Activated naive CD8-positive, alpha-beta T cell treated with anti-CD3 and anti-CD28 coated beads for 36 hours (primary cell): ENCODE measurements at places on chromosomes 3 and 15.

GRCh38 chr15:29534378-29534777 is 264.8 kb upstream of the NSMCE3 start:
- no peak overlapping the region for H3K27ac ChIP-seq
- peaks cover 4% of the 10 kb centered on the region for H3K27me3 ChIP-seq
- H3K4me1 ChIP-seq, result no peaks in the 10 kb centered on the region
- no peak for DNase-seq

GRCh38 chr15:40550341-40551037 is 14.4 kb downstream of the CCDC32 start:
- DNase-seq, result no peak
- peaks cover 12% of the 10 kb centered on the region for H3K36me3 ChIP-seq
- H3K4me1 ChIP-seq, result no peaks in the 10 kb centered on the region
- no peak overlapping the region for H3K27ac ChIP-seq
- H3K27me3 ChIP-seq, result no peaks in the 10 kb centered on the region

DNA sequence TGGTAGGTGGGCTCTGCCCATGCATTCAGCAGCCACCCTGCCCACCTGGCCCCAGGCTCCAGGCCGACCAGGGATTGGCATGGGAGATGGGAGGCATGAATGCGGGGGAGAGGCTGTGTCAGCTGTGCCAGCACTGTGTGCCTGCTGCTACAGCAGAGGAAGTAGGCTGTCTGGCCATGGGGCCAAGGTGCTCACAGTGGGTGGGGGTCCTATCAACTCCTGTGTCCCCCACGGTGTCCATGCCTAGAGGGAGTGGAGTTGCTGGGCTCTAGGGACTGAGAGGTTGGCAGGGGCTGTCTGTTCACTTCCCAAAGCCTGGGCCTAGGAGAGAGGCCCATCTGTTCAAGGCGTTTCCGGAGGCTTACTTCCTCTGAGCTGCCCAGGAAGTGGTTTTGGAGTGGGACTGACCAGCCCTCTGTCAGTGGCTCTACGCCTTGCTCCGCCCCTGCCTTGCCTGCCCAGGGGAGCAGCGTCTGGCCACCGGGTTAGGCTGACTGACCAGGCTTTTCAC is 5.8 kb downstream of the PRKCD start:
- H3K4me1 ChIP-seq, result peaks cover 34% of the 10 kb centered on the region
- H3K4me3 ChIP-seq, result no peak overlapping the region
- DNase-seq, result no peak

GRCh38 chr3:29249829-29250345 is 31.0 kb upstream of the RBMS3 start:
- H3K4me1 ChIP-seq, result no peaks in the 10 kb centered on the region
- DNase-seq, result no peak
- H3K27ac ChIP-seq, result no peak overlapping the region
- no peaks in the 10 kb centered on the region for H3K27me3 ChIP-seq

- H3K36me3 ChIP-seq, result no peaks in the 10 kb centered on the region
- no peaks in the 10 kb centered on the region for H3K4me1 ChIP-seq
- no peak for DNase-seq
- H3K27ac ChIP-seq, result no peak overlapping the region
- H3K27me3 ChIP-seq, result no peaks in the 10 kb centered on the region
Observed at GRCh38 chr3:173217127-173217526, 76.1 kb upstream of the SPATA16 start.

- DNase-seq, result no peak
- no peak within 1 kb of the TSS for H3K4me3 ChIP-seq
- H3K4me1 ChIP-seq, result peaks cover 12% of the 10 kb centered on the region
- H3K27me3 ChIP-seq, result peaks cover 3% of the 10 kb centered on the region
- H3K27ac ChIP-seq, result no peak within 1 kb of the TSS
Observed at GRCh38 chr15:65044724-65045481, at the start of gene SLC51B. SLC51B (plus strand) TSS chr15:65045387; CDS start chr15:65050005, 4,618 bp downstream.
